ENCODE measurements at places on chromosomes 12 and 14.

DNA sequence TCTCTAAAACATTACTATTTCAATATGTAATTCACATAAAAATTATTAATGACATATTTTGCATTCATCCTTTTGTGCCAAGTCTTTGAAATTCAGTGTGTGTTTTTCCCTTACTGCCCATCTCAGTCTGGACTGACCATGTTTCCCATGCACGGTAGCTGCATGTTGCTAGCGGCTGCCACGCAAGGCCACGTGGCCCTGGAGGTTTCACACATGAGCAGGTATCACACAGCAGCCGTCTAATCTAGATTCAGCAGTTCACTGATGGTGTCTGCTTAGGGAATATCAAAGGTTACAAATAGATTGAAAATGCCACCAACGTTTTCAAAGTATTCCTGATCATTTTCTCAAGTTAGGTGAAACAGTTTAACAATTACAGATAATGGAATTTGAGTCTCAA, 234.8 kb upstream of the FKBP4 start:
- no peak for DNase-seq

GRCh38 chr12:2198005-2198501, 145.3 kb downstream of the CACNA1C start:
- DNase-seq = no peak

DNA sequence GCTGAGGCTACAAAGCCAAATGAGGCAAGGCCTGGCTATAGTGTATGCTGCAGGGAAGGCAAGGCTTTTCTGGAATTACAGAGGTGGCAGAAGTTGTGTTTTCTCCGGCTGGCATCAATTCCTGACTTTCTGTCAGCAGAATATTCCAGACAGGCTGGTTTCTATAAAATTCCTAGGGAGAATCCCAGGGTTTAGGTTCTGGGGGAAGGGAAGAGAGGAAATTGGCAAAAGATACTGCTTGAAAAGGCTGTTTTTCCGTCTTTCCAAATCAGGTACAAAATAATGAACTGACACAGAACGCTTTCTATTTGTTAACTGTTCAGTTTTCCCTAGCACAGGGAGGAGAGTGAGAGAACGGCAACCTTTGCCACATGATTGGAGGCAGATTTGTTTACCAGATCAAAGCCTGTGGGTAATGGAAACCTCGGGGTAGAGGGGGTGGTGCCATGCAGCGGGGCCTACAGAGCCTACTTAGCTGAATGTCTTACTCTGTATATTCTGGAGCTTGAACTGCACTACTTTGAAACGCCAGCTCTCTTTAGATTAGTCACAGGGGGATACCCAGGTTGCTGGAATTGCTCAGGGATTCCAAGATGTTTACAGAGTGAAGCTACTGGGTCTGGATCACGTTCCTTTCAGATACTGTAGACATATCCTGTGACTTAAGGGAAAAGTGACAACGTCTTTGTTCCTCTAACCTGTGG, 65.8 kb upstream of the DACT1 start:
- peak; percentile 66 for DNase-seq

GRCh38 chr12:54606556-54606955, 18.1 kb upstream of the PPP1R1A start:
- no peak for DNase-seq

DNA sequence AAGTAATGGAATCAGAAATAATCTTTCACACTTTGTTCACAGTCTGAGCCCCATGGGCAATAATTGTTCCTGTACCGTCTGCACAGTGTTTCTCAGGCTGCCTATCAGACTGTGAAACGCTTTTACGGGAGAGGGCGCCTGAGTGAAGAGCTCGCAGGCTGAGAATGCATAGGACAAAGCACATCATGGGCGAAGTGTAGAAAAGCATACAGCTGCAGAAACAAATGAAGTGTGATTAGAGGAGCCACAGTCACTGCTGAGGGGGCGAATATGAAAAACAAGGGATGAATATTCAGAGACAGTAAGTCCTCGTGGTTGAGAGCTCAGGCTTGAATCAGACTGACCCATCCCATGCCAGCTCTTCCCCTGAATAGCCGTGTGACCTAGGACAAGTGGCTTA, 438.4 kb upstream of the DCN start:
- DNase-seq = no peak

GRCh38 chr12:69456239-69456638, 13.9 kb upstream of the FRS2 start:
- no peak for DNase-seq

DNA sequence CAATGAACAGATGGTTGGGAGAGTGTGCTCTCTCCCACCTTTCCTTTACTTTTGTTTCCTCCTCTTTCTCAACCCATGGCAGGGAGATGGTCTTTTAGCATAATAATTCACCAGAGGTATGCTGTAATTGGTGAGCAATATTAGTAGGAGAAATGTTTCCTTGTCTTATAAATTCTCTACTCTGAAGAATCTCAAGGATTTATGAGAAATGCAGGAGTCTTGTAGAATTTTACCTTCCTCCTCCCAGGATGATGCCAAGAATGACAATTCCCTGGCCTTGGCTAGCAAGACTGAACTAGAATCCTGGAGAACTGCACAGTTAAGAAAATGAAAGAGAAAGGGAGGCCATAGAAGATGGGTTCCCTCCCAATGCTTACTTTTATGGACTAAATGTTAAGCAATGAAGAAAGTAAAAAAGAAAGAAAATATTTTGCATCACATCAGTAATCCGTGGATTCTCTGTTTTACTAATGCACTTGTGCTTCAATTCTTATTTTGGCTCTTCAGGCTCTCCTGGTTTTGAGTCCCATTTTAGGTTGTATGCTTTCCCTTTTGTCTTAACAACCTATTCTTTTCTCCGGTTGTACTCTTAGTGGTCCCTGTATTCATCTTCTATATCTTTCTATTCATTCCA, 192.9 kb upstream of the GARIN6 start:
- DNase-seq = no peak

- DNase-seq = no peak
Measured at GRCh38 chr14:93898731-93899130, 28.4 kb upstream of the FAM181A start.

DNA sequence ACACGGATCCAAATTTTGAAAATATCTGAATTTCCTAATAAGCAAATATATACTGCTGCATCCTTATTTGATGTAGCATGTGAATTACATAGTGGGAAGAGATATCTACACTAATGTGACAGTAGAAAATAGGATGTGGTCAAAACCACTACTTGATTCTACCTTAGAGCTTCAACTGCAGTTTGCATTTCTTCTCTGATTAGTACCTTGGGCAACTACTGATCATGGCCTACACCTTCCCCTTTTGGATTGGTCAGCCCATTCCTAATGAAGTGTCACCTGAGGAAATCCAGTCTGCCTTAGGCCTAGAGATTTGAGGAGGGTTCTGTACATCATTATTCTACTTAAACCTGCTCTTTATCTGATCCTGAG, 10.7 kb downstream of the LLPH start:
- no peak for DNase-seq

GRCh38 chr12:13044906-13045299, 722 bp downstream of the FAM234B start:
- DNase-seq = no peak
